ENCODE measurements at places on chromosomes 4 and X. TPM values are rescaled to one million over a fixed set of nuclear protein-coding genes. Genes with fewer than 3 reads are reported as not detected.

DNA sequence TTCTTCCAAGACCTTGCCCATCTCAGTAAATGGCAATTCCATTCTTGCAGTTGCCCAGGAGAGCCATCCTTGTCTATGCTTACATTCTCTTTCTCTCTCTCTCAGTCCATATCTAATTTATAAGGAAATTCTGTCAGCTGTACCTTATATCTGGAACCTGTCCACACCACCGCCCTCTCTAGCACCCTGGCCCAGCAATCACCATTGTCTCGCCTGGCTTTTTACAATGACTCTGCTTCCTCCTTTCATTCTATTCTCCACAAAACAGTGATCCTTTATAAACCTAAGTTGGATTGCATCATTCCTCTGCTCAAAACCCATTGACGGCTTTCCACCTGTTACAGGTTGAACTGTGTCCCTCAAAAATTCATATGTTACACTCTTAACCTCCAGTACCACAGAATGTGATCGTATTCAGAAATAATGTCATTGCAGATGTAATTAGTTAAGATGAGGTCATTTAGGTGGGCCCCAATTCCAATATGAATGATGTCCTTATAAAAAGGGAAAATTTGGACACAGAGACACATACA, 31.3 kb downstream of the APBB2 start:
- H3K4me1 ChIP-seq, result peaks cover 16% of the 10 kb centered on the region
- H3K36me3 ChIP-seq, result no peaks in the 10 kb centered on the region
- no peak for DNase-seq
- no peak overlapping the region for H3K4me3 ChIP-seq
- H3K27ac ChIP-seq, result no peak overlapping the region

GRCh38 chr4:15001248-15001868, 923 bp upstream of the CPEB2 start:
- DNase-seq, result peak; percentile 48
- no peaks in the 10 kb centered on the region for H3K27me3 ChIP-seq
- peak overlapping the region; percentile 94 for H3K27ac ChIP-seq
- H3K36me3 ChIP-seq, result no peaks in the 10 kb centered on the region
- H3K4me3 ChIP-seq, result peak overlapping the region; percentile 82

DNA sequence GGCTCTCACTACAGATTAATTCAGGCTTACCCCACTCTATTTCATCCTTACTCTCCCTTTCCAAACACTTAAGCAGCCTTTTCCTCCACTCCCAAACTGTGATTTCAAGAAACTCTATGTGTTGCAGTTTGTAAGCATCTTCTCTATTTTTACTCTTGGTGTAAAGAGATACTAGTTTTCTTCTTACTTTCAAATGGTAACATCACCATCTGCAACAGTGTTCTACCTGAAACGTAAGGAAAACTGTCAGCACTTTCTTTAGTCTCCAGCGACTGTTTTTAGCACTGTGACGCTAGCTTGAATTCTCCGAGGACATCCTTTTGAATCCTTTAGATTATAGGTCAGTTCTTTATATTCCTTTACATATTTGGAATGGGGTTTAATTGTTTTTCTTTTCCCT, 335.2 kb downstream of the PDGFC start:
- peaks cover 11% of the 10 kb centered on the region for H3K4me1 ChIP-seq
- H3K27ac ChIP-seq, result no peak overlapping the region
- no peak for DNase-seq

DNA sequence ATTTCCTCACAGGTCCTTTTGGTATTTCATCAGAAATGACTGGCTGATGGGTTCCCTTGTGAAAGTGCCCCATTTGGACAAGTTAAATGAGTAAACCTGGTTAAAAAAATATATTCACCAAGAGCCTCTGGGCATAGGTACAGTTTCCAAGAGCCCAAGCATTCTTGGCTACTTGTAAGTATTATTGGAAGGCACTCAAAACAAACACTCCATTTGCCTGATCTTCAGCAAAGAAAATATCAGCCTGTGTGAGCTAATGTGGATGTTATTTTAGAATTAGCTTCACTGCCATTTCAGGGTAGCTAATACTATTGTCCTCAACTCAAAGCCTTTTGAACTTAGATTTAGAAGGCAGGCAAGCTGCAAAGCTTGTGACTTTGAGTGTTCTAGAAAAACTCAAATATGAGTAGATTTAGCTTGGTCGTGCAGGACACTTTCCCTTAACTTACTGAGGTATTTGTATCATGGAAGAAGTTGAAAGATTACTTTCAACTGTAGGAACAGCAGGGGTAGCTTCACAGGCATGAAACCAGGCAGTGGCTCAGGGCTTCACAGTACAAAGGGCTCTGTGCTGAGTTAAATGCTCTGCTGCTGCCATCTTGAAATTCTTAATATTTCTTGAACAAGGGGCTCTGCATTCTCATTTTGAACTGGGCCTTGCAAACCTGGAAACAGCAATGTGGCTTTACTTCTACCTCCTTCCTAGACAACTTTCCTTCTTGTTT, 177.2 kb downstream of the AMELX start:
- no peaks in the 10 kb centered on the region for H3K27me3 ChIP-seq
- no peaks in the 10 kb centered on the region for H3K36me3 ChIP-seq
- no peak for DNase-seq
- no peaks in the 10 kb centered on the region for H3K4me1 ChIP-seq
- H3K4me3 ChIP-seq, result no peak overlapping the region
- H3K27ac ChIP-seq, result no peak overlapping the region

DNA sequence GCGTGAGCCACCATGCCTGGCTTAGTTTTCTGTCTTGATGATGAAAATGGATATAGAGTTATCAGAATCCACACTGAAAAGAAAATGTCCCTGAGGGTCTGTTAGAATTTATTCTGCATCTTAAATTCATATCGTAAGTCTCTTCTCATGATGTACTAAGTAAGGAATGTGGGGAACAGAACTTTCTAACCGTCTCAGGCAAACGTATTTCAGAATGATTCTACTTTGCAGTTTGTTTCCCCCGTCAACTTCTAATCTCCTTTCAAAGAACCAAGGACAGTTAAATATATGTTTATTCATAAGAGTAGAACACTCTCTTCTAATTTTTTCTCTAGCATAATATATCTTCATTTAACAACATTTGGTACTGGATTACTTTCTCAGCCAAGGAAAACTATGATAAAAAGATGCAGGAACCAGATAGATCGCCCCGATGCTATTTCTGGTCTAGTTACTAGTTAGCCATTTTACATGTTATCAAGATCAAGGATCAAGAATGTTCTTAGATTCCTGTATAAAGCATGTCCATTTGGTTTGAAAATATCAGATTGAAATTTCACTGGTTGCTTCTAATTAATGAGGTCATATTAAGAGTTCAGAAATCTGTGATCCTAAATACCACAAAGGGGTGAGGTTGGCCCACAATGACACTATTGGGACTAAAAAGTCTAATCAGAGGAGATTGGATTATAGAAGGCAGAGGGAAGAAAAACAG, 49.5 kb downstream of the METTL14 start:
- H3K27me3 ChIP-seq, result no peaks in the 10 kb centered on the region
- DNase-seq, result no peak
- H3K36me3 ChIP-seq, result peaks cover 78% of the 10 kb centered on the region

The CXCL3 gene
- 0.34 TPM for total RNA-seq

The TEX13C gene
- total RNA-seq, result not detected

The UBA6 gene
- total RNA-seq, result 207 TPM

The HTR2C gene
- total RNA-seq, result not detected
